NCI-H2029 treated with DMSO at 0.1 percent for 48 hours (cell line): ENCODE measurements at places on chromosomes 2 and 18.
A peak's percentile ranks its signal among the peaks of the same experiment; 100 is the strongest.

DNA sequence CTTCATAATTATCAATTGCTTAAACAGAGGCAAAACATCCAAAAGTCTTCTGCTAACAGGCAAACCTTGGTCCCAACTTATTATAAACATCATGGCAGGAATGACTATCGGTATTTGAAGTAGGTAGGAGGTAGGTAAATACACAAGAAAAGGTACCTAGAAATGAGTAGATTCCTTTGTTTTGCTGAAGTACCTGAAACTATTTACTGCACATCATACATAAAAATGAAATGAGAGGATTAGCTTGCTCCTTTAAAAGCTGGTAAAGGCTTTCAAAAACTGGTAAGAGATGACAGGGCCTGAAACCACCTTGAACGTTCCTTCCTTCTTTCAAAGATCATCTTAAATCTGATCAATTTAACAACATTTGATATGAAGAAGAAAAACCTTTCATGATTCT is 55.2 kb upstream of the MAPRE2 start:
- DNase-seq, result no peak

DNA sequence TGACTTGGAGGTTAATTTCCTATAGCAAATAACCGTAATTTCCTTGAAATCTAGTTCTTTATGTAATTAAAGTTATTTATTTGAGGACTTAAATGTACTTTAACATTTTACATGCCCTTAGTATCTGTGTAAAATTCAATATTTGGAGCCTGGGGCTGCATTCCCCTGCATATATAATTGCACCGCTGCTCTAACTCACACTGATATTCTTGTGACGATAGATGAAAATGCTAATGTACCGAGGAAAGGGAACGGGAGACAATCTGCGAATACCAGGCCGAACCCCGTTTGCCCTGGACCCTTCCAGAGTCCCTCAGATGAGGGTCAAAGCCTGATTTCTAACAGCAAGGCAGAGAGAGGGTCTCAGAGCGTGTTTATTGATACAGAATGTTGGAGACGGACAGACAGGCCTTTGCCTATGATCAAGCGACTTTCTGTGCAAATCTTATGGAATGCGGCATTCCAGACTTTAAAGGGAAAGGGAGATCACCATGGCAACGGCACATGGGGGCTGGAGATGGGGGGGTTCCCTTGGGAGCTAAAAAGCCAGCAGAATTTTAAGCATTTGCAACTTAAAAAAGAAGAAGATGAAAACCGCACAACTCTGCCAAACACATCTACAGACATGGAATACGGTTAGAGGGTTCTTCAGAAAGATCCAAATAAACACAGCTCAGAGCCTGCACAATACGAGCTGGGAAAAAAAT is 57.6 kb upstream of the TWIST2 start:
- DNase-seq, result no peak

DNA sequence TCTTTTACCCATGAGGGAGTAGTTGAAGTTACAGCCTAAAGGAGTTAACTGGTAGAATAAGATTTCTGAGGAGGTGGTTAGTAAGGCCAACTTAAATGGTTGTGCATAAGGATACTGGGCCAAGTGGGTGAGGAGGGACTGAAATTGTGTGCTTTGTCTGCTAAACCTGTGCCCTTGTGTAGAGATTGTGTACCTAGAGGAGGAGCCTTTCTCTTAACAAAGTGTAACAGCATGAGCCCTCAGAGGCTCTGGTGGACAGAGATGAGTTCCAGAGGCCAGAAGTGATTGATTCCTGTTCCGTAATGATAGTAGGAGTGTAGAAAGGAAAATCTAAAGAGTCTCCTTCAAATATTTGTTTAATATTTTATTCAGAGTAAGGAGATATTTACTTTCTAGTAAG is 42.9 kb downstream of the OTX1 start:
- DNase-seq, result no peak

- DNase-seq, result peak; percentile 25
These were observed 2.8 kb downstream of the CYTIP start for GRCh38 chr2:157441072-157441454.

DNA sequence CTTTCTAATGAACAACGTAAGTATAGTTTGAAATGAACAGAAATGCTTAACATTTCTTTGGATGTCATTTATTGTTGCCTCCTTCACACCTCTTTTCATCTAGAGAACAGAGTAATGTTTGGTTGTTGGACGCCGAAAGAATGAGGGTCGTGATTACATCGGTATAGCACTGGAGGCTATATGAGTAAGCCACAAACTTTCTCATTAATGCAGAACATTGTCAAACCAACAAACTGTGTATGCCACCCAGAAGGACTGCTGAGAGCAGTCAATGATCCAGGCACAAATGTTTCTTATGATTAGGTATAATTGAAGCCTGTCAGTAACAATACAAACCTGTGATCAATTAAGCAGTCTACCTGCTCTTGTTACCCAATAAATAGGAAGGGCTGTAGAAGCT is 1494.7 kb upstream of the NXPH2 start:
- DNase-seq, result no peak

GRCh38 chr2:102620332-102620731 is 979 bp downstream of the SLC9A2 start:
- DNase-seq, result no peak

- no peak for DNase-seq
These were observed 616 bp downstream of the RNPEPL1 start for GRCh38 chr2:240568678-240569522.

- DNase-seq, result no peak
These were observed 50.9 kb downstream of the ZEB2 start for GRCh38 chr2:144468823-144469595.

DNA sequence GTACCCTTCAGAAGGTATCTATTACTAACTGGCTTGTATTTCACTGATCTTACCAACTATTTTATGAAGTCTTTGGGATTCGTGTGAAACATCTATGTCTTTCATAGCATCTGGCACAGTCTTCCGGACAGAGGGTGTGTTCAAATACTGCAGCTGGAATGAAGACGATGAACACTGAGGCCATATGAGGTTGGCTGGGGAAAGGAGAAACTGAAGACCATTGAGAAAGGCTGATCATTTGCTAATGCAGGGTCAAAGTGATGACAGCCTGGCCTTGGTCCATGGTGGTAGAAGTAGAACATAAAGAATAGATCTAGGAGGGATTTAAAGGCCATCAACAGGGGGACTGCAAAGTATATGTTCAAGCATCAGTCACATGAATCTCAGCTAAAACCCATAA is 132.7 kb downstream of the CCBE1 start:
- no peak for DNase-seq
